ENCODE measurements at places on chromosomes 5 and 9.

GRCh38 chr9:16869882-16870595 is 431 bp downstream of the BNC2 start:
- DNase-seq: no peak

- no peak for DNase-seq
Observed at GRCh38 chr5:65355301-65355700, 126.4 kb downstream of the ADAMTS6 start.

DNA sequence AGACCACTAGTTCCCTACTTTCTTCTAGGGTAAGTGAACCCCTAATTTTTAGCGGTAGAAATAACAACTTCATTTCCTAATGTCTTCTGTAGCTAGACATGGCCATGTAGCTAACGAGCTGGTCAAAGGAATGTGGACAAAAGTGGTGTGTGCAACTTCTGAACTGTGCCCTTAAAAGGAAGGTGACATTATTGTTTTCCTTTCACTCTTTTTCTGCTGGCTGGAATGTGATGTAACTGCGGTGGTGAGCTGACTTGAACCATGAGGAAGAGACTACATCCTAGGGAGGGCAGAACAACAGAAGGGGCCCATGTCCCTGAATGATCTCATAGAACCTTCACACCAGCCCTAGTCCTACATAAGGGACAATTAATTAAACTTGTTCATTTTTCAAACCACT is 1.3 kb upstream of the SNX2 start:
- DNase-seq: no peak

DNA sequence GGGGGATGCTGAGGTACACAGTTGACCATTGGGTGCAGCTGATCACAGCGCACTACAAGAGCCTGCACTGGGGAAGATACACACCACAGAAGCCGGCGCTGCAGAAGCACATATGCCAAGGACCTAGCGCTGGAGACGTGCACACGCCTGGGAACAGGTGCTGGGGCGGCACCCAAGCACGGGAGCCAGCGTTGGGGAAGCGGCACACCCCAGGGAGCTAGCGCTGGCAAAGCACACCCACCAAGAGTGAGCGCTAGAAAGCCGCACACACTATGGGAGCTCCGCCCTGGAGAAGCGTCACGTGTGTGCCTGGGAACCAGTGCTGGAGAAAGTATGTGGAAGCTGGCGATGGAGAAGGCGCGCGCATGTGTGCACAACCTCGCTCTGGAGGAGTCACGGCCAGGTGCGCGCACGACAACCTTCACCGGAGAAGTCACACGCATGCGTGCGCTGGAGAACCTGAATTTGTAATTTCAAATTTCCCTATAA is 4.5 kb downstream of the FANCC start:
- peak; percentile 55 for DNase-seq

DNA sequence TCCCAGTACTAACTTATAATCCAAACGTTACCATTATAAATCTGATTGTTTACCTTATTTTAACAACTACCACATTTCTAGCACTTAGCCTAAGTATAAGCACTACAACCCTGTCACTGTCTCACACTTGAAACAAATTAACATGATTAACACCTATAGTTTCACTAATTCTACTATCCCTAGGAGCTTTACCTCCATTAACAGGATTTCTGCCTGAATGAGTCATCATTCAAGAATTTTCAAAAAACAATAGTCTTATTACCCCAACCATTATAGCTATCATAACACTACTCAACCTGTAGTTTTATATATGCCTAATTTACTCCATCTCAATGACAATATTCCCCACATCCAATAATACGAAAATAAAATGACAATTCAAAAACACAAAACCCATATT is 89.6 kb downstream of the INSL6 start:
- no peak for DNase-seq

GRCh38 chr9:134066913-134067851 is 644 bp downstream of the BRD3 start:
- DNase-seq: peak; percentile 69

DNA sequence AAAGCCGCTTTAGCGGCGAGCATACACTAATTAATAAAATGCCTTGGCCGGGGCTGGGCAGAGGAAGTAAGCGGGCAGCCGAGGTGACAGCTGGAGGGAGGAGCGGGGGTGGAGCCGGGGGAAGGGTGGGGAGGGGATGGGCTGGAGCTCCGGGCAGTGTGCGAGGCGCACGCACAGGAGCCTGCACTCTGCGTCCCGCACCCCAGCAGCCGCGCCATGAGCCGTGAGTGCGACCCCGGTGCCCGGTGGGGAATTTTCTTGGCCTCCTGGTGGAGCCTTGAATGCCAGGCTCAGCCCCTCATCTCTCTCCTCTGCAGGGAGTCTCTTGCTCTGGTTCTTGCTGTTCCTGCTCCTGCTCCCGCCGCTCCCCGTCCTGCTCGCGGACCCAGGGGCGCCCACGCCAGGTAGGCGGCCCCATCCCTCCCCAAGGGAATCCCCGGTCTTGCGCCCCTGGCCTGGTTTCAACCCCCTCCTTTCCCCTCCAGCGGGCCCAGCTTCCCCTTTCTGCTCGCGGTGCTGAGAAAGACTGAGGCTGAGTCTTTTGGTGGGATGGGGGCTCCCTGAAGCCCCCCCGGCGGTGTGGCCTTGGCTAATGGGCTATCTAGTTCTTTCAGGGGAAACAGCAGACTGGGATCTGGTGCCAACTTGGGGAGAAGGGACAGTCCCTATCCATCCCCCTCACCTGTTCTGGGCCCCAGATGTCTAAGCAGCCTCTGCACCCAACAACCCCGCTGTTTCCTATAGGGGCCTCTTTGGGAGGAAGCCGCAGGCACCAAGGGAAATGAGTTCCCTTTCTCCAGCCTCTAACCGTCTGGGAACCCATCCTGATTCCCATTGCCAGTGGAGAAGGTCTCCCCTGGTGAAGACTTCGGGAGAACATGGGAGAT is at the start of gene PTGS1:
PTGS1 (plus strand) TSS at position 156 of the 887 bp plus-strand sequence; CDS start at position 217, 61 bp downstream.
- peak; percentile 87 for DNase-seq

GRCh38 chr9:87711857-87712800 is 13.8 kb upstream of the CTSL start:
- DNase-seq: no peak

- DNase-seq: no peak
Observed at GRCh38 chr9:74449060-74449459, 48.1 kb upstream of the RORB start.

- DNase-seq: no peak
Observed at GRCh38 chr5:9182899-9183695, 362.8 kb downstream of the SEMA5A start.

DNA sequence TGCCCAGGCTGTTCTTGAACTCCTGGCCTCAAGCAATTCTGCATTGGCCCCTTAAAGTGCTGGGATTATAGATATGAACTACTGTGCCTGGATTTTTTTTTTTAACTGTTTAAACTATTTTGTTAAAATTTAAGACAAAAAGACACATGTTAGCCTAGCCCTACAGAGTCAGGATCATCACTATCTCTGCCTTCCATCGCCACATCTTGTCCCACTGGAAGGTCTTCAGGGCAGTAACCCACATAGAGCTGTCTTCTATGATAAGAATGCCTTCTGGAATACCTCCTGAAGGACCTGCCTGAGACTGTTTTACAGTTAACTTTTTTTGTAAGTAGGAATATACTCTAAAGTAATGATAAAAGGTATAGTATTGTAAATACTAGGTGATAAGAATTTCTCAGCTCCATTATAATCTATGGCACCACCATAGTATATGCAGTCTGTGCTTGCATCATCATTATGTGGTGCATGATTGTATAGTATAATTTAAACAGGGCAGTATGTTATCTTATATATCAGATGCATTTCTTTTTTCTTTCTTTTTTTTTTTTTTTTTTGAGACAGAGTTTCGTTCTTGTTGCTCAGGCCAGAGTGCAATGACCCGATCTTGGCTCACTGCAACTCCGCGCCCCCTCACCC is 52.7 kb downstream of the DENND4C start:
- DNase-seq: no peak

GRCh38 chr5:31194892-31195555 is 1.5 kb downstream of the CDH6 start:
- no peak for DNase-seq

GRCh38 chr5:116068028-116068632 is 16.7 kb upstream of the COMMD10 start:
- peak; percentile 57 for DNase-seq
